Stimulated activated CD4-positive, alpha-beta T cell treated with anti-CD3 and anti-CD28 coated beads, Interleukin-4, amount 100 ng/mL, for 48 hours (primary cell): ENCODE measurements at places on chromosomes 13 and 19.
A peak's percentile ranks its signal among the peaks of the same experiment; 100 is the strongest.

- DNase-seq: no peak
Observed at GRCh38 chr19:6088602-6089049, 21.7 kb downstream of the RFX2 start.

GRCh38 chr19:10683064-10683426 is 18.2 kb upstream of the QTRT1 start:
- no peak for DNase-seq

GRCh38 chr19:57057036-57057686 is 62.6 kb upstream of the USP29 start:
- no peak for DNase-seq

- DNase-seq: peak; percentile 15
Observed at GRCh38 chr19:7970716-7971448, 27.4 kb upstream of the TIMM44 start.

GRCh38 chr19:17348700-17349099 is 11.3 kb downstream of the GTPBP3 start:
- no peak for DNase-seq

- DNase-seq: no peak
Observed at GRCh38 chr19:3633559-3633988, 7.0 kb upstream of the CACTIN start.

DNA sequence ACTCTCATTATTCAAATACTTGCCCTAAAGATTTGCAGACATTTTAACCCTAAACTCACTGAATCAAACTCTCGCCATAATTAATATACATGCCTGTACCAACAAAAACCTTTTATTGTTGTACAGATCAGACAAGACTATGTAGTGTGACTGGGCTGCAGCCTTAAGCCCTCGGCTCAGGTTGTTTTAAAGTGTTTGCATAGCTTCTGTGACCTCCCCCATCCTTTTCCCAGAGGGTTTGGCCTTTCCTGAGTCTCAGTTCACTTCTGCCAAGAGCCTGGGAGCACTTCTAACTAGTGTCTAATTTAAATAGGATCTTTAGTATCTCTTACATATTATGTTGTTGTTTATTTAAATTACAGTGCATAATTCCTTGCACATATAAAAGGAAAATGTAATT is 158.2 kb downstream of the HS6ST3 start:
- DNase-seq: no peak

- no peak for DNase-seq
Observed at GRCh38 chr19:10551698-10552301, 8.1 kb downstream of the ATG4D start.

- no peak for DNase-seq
Observed at GRCh38 chr13:110640591-110641029, 25.3 kb downstream of the NAXD start.

DNA sequence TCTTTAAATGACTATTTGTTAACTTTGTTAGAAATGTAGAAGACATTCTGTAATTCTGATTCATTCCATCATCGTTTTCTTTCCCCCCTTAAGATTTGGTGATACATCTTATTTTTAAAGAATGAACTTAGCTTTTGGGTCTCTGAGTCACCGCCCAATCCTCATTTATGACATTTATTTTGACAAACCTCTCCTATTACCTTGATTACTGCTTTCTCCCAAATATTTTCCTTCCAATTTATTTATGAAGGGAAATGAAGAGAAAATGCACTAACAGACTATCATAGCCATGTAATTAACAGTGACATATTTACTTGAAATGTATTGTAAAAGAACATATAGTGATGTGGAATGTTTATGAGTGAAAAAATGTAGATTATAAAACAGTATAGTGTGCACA is 241.6 kb downstream of the DCLK1 start:
- no peak for DNase-seq

- no peak for DNase-seq
Observed at GRCh38 chr19:29216021-29216420, 3.1 kb upstream of the UQCRFS1 start.

DNA sequence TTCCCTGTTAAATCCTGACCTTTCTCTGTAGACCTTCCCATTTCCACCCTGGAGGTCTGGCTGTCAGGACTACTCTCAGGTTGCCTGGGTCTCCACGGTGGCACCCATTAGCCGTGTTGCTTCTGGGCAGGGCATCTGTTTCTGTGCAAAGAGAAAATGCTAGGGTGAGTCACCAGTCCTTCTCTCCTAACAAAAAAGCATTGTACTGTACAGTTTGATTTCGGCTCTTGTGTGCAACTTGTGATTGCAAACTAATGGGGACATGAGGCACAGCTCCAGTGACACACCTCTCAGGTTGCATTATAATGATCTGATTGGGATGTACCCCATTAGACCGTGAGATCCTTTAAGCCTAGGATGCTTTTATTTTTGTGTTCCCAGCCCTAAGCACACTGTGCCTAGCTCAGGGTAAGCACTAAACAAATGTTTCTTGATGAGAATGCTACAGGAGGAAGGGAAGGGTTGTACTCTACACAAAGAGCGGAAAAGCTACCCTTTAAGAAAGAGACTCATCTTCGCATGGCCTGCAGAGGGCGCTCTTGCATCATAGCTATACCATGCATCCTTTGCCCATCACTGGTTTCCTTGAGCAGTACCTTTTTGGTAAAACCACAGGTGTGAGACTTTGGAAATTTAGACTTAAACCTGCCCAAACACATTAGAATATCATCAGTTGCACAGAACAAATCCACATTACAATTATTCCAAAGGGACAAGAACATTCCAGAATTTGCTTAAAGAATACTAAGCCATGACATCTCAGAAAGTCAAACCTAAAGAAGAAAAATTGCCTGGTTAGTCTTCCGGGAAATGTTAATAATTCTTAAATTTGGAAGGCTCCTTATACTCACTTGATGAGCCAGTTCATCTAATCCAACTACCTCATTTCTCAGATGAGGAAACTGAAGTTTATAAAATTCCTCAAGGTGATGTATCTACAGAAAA is 20.3 kb upstream of the TRIM13 start:
- DNase-seq: peak; percentile 65

- no peak for DNase-seq
Observed at GRCh38 chr13:39322836-39323585, 280.0 kb downstream of the LHFPL6 start.

DNA sequence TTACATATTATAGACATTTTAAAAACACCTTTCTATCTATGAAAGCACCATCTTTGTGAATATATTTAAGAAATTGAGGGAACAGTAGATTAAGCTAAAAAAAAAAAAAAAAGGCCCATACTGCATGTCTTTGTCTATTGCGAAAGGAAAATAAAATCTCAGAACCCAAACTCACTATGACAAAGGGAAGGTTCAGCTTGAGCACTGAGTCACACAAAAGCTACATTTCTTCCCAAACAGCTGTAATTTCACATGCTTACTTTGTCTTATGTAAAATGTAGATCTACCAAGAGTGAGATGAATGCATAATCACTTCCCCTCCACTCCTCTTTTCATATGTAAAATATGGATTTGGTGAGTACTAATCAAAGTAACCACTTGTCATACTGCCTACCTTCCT is 640.1 kb upstream of the KLF12 start:
- DNase-seq: no peak

DNA sequence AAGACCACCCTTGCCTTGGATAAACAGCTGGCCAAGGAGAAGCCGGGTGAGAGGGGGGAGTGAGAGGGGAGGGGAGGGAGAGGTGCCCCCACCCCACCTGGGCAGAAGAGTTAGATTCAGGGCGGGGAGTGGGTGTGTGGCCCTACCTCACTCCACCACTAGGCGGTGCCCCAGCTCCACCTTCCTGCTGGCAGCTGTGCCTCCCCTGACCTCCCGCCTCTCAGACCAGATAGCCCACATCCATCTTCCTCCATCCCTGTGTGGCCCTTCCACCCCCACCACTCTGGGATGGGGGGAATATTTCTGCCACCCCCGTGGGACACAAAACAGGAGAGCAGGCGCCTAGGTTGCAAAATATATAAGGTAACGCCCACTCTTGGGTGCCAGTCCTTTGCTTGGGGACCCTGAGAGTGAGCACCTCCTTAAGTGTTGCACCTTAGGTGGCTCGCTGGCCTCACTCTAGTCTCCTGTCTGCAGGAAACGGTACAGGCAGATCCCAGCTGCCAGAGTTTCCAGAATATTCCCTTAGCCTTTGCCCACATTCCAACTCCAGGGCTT is 13.8 kb upstream of the EHD2 start:
- peak; percentile 60 for DNase-seq

DNA sequence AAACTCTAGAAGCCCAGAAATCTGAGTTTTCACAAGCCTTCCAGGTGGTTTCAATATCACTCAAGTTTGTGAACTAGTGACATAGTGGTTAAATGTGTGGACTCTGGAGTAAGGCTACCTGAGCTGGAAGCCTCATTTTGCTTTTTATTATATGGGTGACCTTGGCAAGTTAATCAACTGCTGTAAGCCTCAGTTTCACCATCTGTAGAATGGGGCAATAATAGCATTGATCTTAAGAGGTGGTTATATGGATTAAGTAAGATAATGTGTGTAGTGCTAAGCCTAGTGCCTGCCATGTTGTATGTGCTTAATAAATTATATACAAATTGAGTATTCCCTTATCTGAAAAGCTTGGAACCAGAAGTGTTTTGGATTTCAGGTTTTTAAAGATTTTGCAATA is 65.5 kb upstream of the SIAH3 start:
- DNase-seq: no peak

DNA sequence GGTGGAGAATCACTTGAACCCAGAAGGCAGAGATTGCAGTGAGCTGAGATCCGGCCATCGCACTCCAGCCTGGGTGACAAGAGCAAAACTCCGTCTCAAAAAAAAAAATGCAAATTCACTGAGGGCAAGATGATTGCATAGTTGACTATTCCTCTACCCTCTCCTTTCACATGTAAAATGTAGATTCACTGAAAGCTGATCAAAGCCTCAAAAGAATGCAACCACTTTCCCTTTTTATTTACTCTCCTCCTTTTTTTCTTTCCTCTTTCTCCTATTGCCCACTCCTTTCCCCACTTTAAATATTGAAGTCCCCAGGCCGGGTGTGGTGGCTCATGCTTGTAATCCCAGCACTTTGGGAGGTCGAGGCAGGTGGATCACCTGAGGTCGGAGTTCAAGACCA is 6.3 kb downstream of the TEX101 start:
- DNase-seq: no peak

DNA sequence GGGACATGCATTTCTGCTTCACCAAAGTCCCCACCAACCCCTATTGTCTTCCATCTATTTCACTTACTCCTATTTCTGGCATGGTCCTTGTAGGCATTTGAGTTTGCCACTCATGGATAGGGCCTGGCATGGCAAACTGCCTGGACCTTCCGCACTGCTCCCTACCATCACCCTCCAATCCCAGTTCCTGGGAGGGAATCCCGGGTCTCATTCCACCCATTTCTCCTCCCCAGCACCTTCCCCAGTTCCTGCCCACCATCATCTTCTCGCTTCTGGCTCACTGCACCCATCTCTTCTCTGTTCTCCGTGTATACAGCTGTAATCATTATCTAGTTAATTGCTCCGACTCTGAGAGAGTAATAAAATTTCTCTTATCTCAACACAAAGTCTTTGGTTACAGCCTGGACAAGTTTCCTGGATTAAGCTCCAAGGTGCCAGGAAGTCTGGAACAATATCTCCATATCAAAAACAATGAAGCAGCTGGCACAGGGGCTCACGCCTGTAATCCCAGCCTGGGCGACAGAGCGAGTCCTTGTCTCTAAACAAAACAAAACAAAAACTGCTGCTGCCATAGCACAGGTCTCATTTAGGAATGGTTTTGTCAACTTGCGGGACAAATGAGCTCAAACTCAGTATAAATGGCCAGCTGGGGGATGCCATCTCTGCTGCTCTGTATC is 17.0 kb upstream of the COX7A1 start:
- no peak for DNase-seq

GRCh38 chr13:66345971-66346370 is 884.2 kb downstream of the PCDH9 start:
- DNase-seq: no peak

DNA sequence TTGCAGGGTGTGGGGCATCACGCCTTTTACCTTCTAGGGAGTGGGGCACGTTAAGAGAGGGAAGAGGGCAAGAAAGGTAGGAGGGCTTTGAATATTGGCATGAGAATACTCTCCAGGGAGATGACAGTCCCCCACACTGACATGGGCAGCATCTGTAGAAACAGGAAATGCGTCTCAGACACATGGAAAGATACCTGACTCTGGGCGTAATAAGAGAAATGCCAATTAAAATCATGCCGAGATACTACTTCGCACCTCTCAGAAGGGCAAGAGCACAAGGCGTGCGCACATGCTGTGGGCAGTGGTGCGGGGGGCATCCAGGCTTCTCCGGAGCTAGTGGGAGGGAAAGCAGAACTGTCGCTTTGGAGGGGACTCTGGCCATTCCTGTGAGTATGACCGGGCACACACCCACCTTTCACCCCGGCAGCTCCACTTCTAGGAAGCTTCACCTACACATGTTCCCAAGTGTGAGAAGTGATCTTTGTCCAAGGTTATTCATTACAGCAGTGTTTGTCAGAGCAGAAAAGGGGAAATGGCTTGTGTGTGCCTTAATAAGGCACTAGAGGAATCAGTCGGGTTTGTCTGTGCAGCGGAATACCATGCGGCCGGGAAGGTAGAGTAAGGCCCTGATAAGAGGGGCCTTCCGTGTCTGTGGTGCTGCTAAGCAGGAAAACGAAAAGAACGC is 99.5 kb downstream of the SIPA1L3 start:
- DNase-seq: no peak

DNA sequence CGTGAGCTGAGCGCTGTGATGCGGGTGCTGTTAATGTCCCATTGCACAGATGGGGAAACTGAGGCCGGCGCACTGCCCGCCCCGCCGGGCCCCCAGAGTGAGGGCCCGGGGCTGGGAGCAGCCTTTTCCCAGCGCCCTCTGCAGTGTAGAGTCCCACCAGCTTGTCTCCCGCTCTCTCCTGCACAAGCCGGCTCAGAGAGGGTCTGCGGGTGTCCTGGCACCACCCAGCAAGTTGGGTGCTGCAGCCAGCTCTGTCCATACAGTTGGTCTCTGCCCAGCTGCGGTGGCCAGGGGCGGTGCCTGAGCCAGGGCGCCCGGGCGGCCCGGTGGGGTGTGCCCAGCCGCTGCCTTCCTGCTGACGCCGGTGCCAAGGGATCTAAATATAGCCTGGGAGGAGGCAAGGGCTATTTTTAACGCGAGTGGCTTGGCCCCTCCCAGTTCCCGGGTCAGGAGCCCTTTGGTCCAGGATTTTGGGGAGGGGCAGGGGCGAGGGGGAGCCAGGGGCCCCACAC is 19.3 kb downstream of the GADD45B start:
- no peak for DNase-seq

DNA sequence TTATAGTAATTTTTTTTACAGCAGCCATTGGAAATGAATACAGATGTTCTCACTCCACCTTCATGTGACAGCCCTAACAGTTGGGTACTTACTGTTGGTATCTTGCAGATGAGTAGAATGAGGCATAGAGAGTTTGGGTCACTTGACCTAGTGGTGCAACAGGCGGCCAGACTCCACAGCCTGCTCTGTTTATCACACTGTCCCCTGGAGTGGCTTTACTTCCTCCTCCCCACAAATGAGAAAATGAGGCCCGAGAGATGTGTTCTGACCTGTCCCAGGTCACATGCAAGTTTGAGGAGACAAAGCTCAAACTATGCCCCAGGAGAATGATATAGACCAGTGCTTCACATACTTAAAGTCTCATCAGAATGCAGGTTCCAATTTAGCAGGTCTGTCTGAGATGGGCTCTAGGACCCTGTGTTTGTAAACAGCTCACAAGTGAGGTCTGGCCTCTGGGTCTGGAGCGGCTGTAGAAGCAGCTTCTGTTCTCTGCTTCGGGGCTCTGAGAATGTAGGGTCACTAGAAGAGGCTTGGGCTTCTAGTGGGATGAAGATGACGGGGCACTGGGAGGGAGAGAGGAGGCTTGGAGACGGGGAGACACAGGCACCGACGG is 37.4 kb upstream of the RCBTB2 start:
- DNase-seq: no peak
